ENCODE measurements at places on chromosomes 7 and 10. TPM values are rescaled to one million over a fixed set of nuclear protein-coding genes. Genes with fewer than 3 reads are reported as not detected.

Gene NPFFR1
- 1.1 TPM for total RNA-seq

Gene ITGA8
- total RNA-seq, result 33.9 TPM

GRCh38 chr7:74388880-74389415 is 64.8 kb upstream of the GTF2IRD1 start:
- H3K27ac ChIP-seq, result no peak overlapping the region
- H3K4me1 ChIP-seq, result no peaks in the 10 kb centered on the region
- peaks cover 15% of the 10 kb centered on the region for H3K36me3 ChIP-seq

DNA sequence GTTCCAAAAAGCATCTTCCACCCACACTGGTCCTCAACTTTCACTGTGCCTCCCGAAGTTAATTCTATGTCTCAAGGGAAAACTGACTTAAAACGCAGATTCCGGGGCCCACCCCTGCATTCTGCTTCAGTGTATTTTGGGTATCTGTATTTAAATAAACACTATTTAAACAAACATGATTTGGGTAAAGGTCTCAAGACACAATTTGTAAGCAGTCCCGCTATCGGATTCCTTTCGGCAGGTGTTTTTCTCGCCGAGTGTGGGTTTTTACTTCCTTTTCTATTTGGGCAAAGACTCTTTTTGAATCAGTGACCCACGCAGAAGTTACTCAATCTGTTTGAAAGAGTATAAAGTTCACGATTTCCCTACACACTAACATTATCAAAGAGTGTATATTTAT is 1.2 kb downstream of the PDIA4 start:
- DNase-seq, result no peak
- peak overlapping the region; percentile 80 for H3K4me3 ChIP-seq
- H3K27ac ChIP-seq, result peak overlapping the region; percentile 94
- no peaks in the 10 kb centered on the region for H3K27me3 ChIP-seq

DNA sequence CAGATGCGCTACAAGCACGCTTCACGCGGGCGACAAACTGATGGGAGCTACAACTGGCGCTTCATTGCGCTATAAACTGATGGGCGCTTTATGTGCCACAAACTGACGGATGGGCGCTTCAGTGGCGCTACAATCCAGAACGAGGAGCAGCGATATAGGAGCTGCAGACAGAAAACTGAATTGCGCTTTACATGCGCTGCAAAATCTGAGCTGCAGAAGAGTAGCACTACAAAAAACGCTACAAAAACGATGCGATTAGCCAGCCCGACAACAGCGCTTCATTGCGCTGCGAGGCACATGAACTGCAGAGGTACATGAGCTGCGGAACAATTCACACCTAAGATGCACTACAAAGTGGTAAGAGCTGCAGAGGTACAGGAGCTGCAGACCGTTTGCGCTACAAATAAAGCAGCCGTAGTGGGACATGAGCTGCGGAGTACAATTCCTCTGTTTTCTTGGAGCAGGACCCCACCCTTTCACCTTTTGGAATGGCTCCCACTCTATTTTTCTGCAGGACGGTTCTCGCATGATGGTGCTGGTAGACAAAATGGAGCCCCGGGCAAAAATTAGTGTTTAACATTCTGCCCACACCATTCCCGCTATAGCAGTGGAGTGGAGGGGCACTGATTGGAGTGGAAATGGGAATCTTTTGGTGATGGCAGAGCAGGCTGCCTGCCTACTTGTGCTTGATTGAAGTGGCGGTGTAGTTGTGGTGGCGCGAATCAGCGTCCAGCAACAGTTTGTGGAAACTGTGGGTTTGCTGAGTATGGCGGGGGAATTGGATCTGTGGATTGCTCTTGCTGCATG is 1.2 kb upstream of the SGCE start:
- peaks cover 5% of the 10 kb centered on the region for H3K4me1 ChIP-seq
- no peak overlapping the region for H3K27ac ChIP-seq
- DNase-seq, result no peak
- H3K36me3 ChIP-seq, result no peaks in the 10 kb centered on the region
- peak overlapping the region; percentile 58 for H3K4me3 ChIP-seq
- H3K27me3 ChIP-seq, result peaks cover 29% of the 10 kb centered on the region

Data from upper lobe of right lung (tissue), 1 donor.